ENCODE measurements at places on chromosomes 11 and 22.

GRCh38 chr11:67435031-67435726, 2.3 kb downstream of the PTPRCAP start:
- DNase-seq: no peak

DNA sequence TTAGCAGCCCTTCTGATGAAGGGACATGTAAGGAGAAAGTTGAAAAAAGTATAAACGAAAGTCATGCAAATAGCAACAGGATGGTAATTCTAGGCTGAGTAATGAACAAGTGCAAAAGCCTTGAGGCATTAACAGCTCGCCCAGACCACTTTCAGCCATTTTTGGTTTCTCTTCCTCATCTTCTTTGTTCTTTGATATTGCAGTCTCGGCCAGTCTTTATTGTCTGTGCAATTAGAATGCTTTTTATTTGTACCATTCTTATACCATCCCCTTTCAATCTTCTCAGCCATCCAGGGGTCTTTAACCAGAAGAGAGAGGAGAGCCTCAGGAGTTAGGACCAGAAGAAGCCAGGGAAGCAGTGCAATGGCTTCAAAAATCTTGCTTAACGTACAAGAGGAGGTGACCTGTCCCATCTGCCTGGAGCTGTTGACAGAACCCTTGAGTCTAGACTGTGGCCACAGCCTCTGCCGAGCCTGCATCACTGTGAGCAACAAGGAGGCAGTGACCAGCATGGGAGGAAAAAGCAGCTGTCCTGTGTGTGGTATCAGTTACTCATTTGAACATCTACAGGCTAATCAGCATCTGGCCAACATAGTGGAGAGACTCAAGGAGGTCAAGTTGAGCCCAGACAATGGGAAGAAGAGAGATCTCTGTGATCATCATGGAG, 7.3 kb downstream of the TRIM34 start:
- DNase-seq: no peak

GRCh38 chr11:116415095-116415494, 357.7 kb downstream of the BUD13 start:
- DNase-seq: no peak

GRCh38 chr11:44916801-44917385, 33.8 kb downstream of the TP53I11 start:
- DNase-seq: no peak

GRCh38 chr11:16911186-16911585, 103.0 kb downstream of the PLEKHA7 start:
- DNase-seq: no peak

- no peak for DNase-seq
These were observed 83.2 kb downstream of the TRIM29 start for GRCh38 chr11:120054753-120055045.

DNA sequence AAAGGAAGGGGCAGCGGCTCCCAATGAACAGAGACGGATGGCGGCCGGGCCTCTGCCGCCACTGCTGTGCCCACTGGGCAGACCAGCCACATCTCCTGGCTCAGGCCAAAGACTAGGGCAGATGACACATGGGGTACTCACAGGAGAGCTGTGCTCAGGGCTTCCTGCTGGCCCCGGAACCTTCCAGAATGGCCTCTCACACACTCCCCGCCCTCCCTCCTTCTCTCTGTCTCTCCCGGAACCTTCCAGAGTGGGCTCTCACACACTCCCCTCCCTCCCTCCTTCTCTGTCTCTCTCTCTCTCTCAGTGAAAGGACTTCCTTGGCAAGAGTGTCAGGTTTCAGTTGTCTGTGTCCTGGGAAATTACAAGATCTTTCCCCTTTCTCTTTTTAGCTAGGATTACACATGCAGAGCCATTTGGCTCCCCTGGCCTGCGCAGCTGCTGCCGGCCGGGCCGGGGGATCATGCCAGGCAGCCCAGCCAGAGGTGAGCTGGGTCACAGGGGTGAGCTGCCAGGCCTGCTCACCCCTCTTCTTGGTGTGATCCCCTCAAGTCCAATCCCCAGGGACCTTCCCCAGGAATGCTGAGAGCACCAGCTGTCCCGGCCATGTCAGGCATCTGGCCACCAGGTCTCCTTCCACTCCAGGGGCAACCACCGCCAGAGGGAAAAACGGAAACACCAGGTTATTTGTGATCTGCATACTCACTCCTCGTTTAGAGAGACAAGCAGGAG, 45.3 kb upstream of the ADA2 start:
- peak; percentile 84 for DNase-seq

DNA sequence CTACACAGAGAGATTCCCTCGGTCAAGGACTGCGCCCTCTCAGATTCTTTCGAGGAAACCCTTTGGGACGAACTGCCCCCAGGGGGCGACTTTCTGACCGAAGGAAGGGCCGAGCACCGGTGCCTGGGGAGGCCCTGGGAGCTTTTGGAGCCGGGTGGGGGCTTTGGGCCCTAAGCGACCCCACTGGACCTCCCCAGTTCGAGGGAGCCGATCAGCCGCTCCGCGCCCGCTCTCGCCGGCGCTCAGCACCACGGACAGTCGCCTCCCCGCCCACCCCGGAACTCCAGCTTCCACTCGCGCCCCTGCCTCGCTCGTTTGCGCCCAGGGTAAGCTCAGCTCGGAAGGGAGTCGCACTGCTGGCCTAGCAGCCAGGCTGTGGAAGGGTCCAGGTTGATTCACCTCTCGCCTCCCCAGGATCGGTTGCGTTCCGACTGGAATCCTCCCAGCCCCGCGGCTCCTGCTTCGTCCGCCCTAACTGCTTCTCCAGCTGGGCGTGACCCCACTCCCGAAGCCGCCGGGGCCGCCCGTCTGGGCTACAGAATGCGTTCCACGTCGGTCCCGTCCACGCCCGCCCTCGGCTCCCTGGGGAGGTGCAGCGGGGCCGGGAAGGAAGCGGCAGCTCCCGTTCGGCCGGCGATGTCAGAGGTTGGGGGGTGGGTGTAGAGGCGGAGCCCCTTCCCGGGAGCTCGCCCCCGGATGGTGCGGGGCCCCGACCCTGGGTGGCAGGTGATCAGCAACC, 428 bp downstream of the SCN3B start:
- DNase-seq: peak; percentile 58

DNA sequence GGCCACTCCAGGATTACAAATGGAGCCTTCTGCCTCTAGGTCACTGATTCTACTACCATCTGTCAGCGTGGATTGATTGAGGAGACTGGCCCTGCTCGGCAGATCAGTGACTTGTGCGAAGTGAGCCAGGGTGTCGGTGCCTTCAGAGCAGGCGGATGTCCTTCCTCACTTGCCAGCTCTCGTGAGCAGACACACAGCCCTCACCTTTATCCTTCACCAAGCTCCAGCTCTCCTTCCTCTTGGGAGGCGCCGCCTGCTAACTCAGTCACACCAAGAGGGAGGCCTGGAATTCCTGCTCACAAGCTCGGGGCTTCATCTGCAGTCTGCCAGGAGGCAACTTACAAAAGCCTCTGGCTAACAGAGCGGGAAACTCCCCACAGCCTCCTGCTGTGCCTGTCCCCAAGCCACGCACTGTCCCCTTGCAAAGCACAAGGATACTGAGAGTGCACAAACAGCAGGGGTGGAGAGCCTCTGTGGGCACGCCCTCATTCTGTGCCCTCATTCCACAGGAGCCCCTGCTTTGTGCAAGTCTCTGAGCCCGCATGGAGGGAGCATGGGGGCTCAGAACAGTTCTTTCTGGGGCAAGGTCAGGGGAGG, 3.5 kb upstream of the TCF20 start:
- DNase-seq: no peak

- peak; percentile 87 for DNase-seq
These were observed at the start of gene NNMT for GRCh38 chr11:114295676-114296604. TSS of gene NNMT (plus strand) at chr11:114296399. CDS start at chr11:114296557, 158 bp downstream.

DNA sequence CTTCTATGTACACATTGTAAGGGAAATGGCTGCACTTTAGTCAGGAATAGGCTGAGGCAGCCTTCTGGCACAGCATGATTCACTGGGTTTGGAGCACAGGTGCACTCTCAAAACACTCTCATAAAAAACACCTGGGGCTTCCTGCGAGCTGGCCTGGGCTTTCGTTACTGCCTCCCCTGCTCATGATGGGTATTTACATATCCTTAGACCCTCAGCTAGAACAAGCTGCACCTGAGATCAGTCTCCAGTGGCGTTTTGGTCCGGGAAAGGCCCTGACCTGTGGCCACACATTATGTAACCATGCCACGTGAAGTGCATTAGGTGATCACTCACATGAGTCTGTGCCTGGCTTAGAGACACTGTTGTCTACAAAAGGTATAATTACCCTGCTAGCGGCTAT, 321.7 kb downstream of the TMEM135 start:
- DNase-seq: no peak

DNA sequence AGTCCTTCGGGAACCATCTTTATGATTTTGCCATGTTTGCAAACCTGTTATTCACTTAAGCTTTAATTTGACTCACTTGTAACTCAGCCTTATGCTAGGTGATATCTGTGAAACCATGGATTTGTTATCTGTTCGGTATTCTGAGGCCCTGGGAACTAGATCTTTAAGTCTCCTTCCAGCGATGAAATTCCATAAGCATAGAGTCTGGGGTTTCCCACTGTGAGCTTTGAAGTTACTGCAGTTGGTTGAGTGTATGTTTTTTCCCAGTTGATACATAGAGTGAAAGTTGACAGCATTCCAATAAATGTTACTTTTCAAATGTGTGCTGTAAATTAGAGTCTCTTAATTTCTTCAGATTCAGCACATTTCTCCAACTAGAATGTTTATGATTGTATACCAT, 66.9 kb downstream of the TNRC6B start:
- no peak for DNase-seq

DNA sequence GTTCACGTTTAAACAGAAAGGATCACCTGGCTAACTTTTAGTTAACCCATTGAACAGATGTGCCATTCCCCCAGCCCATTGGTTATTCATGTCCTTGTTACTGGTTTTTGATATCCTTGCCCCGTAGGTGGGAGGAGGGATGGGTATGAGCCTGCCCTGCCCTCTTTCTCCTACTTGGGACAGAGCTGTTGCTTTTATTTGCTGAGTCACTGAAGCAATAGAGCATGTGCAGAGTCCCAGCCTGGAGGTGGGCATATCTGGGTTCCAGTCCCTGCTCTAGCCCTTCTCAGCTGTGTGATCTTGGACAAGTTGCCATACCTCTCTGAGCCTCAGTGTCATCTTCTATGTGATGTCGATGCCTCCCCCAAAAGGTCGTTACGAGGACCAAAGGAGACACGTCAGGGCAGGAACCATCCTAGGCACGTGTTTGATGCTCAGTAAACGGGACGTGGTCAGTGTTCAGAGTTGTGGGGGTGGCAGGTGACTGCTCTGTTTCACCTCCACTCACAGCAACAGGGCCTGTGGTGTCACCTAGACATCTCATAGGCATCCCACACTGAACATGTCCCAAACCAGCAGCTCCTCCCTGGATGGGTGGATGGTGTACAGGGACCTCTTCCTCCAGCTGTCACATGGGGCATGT, 61.0 kb downstream of the BMAL1 start:
- no peak for DNase-seq

- DNase-seq: no peak
These were observed 51.3 kb upstream of the DRD2 start for GRCh38 chr11:113526521-113526920.

- no peak for DNase-seq
These were observed 63.8 kb downstream of the MYEOV start for GRCh38 chr11:69357458-69358397.

GRCh38 chr11:84564180-84564866, 1062.8 kb downstream of the DLG2 start:
- peak; percentile 15 for DNase-seq

DNA sequence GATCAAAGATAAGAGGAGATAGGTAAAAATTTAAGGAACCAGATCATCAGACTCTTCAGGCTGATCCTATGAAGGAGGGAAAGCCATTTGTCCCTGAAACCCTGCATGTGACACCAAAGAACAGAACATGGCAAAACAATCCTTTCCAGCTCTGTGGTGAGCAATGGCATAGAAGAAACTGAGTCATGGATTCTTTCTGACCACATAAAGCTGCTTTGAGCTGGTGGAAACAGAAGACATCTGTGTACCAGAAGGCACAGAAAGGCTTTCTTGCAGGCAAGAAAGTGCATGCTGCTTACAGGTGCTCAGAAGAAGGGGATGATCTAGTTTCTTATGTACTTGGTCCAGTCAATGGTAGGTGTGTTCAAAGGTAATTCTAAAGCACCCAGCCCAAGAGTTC, 45.0 kb upstream of the APOA1 start:
- DNase-seq: no peak

DNA sequence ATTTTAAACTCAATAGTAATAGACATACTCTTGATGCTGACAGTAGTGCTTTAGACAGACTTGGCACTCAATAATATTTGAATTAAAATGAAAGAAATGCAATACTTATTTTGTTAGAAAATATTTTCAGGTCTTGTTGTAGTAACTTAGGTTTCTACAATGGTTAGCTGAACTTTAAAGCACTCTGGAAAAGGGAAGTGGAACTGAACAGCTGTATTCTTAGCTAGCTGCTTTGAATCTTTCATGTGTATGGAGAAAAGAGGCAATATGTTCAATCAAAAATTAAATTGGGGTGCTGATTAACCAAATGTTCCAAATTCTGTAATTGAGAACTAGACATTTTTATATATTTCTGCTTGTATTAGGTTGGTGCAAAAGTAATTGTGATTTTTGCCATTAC, 517.9 kb upstream of the RAG2 start:
- DNase-seq: no peak

- no peak for DNase-seq
These were observed 16.6 kb downstream of the IL10RA start for GRCh38 chr11:118002541-118003423.

- DNase-seq: no peak
These were observed 652.6 kb downstream of the METTL15 start for GRCh38 chr11:28760676-28761390.

DNA sequence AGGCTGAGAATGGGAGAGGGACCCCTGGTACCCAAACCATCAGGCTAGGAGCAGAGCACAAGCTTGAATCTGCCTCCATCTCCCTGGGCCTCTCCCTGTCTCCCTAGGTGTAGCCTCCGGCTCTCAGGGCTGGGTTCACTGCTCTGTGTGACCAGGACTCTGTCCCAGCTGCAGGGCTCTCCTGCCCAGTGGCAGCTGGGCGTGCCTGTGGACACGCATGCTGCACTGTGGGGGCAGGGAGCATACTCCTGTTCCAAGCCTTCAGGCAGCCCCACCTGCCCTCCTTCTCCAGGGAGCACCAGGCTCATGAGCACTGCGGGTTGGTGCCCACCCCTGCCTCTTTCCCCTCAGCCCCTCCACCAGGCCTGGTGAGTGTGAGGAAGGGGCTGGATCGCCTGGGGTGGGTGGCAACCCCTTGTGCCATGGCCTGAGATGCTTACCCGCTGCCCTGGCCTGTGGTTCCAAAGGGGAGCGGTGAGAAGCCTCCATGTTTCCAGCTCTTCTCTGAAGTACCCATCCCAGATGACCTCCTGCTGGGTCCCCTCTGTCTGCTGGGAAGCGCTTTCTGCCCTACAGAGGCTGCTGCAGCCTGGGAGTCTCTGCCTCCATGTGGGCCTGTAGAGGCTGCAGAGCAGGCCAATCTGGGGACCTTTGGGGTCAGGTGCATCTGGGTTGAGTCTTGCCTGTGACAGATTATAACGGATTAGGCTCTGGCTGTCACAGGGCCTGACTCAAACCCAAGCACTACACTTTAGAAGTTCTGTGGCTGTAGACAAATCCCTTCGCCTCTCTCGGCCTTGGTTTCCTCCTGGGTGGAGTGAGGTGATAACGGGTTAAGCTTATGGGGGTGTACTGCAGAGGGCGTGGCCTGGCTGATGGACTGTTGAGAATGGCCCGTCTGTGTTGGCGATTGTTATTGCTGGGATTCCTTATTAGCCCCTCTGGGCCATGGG, 43.7 kb downstream of the WNT11 start:
- DNase-seq: no peak
